ENCODE measurements at places on chromosomes 11 and 22.

DNA sequence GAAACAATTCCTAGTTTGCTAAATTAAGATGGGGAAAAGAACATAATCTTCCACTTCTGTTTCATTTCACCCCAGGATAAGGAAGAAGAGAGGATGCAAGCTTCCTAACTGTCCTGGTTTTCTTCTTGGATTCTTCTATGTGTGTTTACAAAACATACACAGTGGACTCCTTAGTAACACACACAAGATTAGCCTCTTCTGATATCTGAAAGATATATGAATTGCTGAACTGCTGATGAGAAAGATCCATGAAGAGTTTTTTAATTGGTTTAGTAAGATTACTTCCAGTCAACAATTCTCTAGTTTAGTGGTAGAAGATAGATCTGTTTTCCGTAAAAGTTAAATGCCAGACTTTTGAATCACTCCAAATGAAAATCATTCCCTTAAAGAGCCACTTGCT lies 86.8 kb downstream of the WT1 start:
- DNase-seq = no peak

DNA sequence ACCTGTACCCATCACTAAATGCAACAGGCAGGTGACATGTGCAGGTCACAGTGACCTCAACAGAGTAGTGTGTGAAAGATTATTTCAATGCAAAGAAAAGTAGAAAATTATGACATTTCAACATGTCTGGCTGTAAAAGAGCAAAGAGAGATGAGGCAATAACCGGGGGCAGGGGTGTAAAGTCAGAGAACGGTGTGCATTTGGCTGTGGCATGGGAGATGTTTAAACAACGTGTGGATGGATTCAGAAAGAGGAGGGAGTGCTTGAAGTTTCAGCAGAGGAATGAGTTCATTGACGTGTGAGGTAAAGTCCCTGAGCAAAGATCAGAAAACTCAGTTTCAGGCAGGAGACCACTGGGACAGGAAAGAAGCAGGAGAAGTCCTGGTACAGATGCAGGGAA lies 229.7 kb downstream of the BUD13 start:
- DNase-seq = no peak

- no peak for DNase-seq
Observed at GRCh38 chr22:30283342-30283741, 6.0 kb downstream of the CASTOR1 start.

DNA sequence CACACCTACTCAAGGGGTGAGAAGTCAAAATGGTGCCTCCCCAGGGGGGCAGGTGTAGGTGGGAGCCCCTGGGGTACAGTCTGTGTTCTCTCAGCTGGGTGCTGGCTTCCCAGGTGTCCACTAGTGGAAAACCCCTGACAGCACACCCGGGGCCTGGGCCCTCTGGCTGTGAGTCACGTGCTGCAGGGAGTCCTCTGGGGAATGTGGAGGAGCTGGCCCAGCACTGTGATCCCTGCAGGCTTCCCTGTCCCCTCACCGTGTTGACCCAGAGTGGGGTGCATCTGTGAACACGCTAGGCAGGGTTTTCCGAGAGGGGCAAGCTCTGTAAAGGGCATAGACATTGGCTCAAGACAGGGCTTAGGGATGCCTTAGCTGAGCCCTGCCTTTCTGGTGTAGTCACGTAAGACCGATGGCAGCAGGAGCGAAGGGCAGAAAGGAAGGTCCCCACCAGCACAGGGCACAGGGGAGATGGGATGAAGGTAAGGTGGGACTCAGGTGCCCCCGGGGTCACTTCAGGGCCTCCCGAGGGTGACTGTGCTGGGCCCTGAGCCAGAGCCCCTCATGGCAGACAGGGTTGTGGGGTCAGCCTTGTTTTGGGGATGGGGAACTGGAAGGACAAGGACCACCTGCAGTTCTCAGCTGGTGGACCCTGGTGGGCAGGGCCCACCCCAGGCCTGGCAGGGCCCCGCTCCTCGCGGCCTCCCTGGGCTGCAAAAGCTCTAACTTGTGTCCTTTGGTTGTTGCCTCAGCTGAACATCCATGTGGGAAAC lies 14.1 kb downstream of the DERL3 start:
- no peak for DNase-seq

- no peak for DNase-seq
Observed at GRCh38 chr22:50302041-50302541, 5.4 kb downstream of the PLXNB2 start.

DNA sequence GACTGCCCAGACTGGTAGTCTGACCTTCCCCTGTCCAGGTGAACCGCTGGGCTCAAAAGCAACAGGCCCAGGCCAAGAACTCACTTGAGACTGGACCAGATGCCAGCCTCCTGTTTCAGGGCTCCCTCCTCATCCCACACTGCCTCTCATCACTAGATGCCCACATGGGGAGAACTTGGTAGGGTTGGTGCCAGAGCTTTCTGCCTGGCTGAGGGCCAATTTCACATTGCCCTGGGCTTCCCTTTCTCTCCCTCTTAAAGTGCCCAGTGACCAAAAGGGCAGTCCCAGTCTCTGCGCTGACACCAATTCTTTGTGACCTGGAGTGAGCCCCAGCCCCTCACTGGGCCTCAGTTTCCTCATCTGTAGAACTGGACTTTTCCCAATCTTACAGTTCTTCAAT lies 41.7 kb downstream of the C11orf58 start:
- DNase-seq = no peak

- no peak for DNase-seq
Observed at GRCh38 chr22:48640890-48641841, 1186.5 kb downstream of the BRD1 start.

DNA sequence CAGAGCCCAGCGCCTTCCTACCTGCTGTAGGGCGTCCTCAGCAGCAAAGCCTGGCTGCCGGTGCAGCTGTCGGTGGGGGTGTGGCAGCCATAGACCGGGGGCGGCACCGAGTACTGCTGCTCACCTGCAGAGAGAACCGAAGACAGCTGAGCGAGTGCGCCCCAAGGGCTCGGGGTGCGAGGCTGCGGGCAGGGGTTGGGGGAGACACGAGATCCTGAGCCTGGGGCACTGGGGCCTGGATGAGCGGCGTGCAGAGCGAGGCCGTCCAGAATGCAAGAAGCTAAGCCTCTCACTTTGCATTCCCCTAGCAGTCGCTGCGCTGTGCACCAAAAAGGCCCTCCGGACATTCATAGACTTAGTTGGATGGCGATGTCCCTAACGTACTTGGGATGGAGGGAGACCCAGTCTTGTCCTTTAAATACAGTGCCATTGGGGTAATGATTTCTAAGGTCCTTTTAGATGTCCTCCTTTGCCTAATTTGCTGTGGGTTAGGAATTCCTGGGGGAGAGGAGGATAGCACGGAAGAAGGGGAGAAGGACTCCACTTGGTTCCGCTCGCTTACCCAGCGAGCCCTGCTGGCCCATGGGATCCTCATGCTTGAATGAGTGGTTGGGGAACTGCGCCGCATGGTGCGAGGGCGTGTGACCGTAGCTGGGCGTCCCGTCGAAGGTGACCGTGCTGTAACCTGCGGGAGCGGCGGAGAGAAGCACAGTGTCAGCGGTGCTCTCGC lies 7.2 kb downstream of the WT1 start:
- no peak for DNase-seq

- DNase-seq = no peak
Observed at GRCh38 chr11:12581923-12582322, 92.3 kb upstream of the TEAD1 start.

DNA sequence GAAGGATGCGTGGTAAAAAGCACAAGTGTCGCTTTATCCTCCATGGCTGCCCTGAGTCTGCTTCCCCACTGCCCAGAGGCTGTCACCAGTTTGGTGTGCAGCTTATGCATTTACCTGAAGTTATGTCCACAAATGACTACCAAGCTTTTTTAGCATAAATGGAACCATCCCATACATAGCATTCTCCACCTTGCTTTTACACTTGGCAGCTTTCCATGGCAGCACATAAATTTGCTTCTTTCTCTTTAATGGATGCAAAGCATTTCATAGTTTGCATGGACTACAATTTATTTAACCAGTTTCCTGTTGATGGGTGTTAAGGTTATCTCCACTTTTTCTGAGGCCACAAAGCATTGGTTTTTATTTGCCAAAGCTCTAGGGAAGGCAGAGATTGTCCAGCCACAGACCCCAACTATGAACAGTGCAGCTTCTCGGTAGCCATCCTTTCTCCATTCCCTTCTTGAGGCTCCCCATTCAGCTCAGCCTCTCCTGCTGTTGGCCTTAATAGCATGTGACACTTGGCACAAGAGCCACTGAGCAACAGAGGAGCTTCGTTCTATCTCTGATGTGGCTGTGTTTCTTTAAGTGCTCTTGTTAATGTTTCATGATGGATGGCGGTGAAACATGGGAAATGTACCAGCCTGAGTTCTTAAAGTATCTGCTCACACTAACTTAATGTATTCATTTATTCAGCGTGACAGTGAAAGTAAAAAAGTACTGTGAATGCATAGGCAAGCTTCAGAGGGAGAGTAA lies 59.8 kb upstream of the NAV2 start:
- DNase-seq = no peak

GRCh38 chr22:47450876-47451475 lies 688.5 kb downstream of the TBC1D22A start:
- no peak for DNase-seq

DNA sequence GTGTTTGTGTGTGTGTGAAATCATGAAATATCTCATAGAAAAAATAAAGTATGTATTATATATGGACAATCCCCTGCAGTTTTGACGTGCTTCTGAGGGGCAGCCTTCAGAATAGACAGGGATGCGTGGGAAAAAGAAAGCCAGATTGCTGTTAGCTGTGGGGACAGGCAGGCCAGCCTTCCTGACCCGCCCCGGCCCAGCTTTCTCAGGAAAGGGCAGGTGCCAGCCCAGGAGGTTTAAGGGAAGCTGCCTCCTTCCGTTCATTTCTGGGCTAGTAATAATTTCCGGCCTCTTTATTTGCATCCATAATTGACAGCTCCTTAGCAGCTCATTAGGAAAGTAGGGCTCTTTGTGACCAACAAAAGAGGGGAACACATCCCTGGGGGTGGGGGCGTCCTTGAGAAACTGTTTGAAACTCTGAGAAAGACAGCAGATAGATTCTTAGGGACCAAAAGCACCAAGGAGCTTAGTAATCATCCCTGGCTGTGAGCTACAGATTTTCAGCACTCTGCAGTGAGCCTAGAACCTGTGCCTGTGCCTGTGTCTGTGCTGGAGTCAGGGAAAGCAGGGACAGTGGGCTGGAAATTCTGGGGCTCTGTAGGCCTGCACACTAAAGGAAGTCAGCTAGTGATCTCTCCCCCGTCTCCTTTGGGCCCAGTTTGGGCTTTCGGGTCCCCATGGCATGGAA lies 632.9 kb upstream of the CADM1 start:
- DNase-seq = no peak

- no peak for DNase-seq
Observed at GRCh38 chr11:12673601-12673923, 659 bp upstream of the TEAD1 start.

DNA sequence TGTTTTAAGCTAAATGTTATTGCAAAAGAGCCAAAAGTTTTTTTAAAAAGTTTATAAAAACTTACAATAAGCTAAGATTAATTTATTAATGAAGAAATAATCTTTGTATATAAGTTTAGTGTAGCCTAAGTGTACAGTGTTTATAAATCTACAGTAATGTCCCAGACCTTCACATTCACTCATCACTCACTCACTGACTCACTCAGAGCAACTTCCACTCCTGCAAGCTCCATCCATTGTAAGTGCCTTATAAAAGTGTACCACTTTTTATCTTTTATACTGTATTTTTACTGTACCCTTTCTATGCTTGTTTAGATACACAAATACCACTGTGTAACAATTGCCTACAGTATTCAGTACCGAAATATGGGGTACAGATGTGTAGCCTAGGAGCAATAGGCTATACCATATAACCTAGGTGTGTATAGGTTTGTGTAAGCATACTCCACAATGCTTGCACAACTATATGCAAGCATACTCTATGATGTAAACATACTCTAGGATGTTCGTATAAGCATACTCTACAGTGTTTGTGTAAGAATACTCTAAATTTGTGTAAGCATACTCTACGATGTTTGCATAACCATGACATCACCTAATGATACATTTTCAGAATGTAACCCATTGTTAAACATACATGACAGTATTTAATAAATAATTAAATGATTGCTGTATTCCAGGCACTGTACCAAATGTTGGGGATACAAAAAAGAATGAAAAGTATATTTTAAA lies 953.0 kb downstream of the KCNA4 start:
- peak; percentile 10 for DNase-seq

DNA sequence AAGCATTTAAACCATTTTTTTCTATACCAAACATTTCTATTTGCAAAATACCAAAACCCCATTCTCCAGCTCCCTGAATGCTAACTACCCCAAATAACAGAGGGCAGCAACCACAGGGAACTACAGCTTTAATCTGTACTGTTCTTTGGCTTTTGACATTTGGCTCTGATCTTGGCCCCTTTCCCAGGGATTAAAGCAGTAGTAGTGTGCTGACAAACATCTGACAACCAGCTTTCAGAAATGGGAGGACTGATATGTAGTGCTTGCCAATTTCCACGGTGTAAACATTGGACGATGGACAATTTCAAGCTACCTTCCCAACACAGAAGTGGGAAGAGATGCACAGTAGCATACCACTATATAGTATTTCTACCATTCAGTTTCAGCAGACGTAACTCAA lies 88.4 kb upstream of the TEAD1 start:
- no peak for DNase-seq

DNA sequence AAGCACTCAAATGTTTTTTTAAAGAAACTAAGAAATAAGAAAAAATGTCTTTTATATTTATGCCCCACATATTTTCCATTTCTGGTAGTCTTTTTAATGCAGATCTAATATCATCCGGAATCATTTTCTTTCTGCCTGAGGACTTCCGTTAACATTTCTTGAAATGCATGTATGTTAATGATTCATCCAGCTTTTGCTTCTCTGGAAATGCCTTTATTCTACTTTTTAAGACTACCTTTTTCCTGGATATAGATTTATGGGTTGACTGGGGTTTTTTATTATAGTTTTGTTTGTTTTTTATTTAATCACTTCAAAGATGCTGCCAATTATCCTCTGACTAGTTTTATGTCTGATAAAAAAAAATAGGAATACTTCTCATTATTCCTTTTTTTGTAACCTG lies 57.1 kb upstream of the LDLRAD3 start:
- no peak for DNase-seq

- peak; percentile 44 for DNase-seq
Observed at GRCh38 chr11:45816614-45817013, 11.7 kb downstream of the SLC35C1 start.

DNA sequence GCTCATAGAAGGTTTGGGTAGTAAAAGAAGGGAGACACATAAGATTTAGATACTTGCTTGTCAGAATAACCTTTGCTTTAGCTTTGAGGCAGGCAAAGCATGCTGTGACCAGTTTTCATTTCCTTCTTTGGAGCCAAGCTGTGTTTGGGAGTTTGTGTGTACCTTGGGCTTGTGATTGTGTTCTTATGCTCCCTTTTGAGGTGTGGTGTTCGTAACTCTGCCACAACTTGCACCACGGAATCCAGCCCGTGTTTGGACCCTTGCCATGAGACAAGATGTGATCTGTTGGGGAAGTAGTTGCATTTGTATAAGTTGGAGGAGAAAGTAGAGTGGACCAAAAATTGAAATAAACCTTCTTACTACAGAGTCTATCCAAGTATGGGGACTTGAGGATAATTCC lies 34.0 kb downstream of the BMAL1 start:
- DNase-seq = no peak

DNA sequence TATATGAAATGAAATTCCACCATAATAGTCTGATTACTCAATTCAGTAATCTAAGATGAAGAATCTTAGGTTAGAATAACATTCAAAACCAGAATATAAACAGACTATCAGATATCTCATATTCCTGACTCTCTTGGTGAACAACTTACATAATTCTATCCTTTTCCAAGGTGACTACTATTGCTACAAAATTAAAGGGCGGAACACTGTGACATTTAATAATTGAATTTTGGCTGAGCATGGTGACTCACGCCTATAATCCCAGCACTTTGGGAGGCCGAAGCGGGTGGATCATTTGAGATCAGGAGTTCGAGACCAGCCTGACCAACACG lies 34.4 kb downstream of the RDX start:
- DNase-seq = no peak

Measured in NCI-H2081 (cell line).